Right hindlimb (tissue), 1 donor: ENCODE measurements at places on chromosomes 1 and 21.
A peak's percentile ranks its signal among the peaks of the same experiment; 100 is the strongest.

GRCh38 chr1:81797701-81798100, 3.0 kb upstream of the ADGRL2 start:
- no peak for DNase-seq

GRCh38 chr21:34996304-34997101, 52.6 kb downstream of the RUNX1 start:
- DNase-seq: no peak

DNA sequence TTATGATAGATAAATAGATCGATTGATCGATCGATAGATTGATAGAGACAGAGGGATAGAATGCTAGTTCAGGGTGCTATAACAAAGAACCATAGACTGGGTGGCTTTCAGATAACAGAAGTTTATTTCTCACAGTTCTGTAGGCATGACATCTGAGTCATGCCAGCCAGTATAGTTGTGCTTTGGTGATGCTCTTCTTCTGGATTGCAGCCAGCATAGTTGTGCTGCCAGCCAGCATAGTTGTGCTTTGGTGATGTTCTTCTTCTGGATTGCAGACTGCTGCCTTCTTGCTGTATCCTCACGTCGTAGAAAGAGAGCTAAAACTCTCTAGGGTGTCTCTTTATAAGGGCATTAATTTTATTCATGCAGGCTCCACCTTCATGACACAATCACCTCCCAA, 860.8 kb downstream of the BRINP3 start:
- peak; percentile 19 for DNase-seq

DNA sequence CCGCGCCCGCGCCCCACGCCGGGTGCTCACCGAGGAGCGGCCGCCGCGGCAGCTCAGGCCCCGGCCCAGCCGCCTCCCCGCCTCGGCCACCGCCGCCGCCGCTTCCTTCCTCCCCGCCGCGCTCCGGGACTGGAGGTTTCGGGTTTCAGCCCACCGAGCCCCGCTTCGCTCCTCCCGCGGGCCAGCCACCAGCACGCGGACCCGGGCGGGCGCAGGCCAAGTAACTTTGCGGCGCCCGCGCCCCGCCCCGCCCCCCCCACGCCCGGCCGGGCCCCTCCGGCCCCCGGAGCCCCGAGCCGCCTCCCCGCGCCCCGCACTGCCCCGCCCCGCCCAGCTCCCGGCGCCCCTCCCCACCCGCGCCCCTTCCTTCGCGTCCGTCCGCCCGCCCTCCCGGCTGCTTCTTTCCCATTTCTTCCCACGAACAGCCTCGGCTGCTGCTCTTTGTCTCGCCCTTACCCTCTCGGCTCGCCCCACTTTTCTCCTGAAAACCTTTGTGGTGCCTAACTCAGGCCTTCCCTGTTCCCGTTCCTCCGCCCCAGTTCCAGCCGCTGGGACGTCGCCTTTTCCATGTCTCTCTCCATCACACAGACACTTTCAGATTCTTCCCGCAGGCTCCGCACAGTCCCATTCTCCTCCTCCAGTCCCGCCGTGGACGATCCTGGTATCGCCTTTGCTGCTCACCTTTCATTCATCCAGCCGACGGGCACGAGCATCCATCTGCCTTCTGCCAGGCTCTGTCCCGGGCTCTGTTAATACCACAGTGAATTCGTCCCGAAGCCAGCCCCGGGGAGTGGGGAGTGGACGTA, at the start of gene GPR161:
Gene GPR161 (minus strand): TSS at position 222 of the 806 bp plus-strand sequence. CDS start 32,080 bp downstream, outside the sequence.
- DNase-seq: peak; percentile 82

DNA sequence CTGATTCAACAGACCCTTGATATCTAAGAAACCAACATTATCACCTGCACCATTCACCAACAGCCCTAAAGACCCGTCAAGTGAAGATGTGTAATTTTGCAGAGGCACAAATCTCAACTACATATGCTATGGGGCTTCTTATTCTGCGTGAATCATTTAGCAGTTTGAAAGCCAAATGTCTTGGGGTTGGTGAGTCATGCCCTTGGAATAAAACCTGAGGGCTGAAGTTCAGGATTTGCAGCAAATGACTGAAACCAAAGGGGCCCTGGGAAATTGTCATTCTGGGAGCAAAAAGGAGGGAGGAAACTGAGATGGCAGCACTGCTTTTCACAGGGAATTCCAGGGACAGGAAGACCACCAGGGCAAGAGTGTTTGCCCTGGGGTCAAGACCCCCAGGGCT, 79.2 kb upstream of the TNR start:
- no peak for DNase-seq

- DNase-seq: no peak
These were observed 20.9 kb upstream of the IPO9 start for GRCh38 chr1:201807958-201808632.

DNA sequence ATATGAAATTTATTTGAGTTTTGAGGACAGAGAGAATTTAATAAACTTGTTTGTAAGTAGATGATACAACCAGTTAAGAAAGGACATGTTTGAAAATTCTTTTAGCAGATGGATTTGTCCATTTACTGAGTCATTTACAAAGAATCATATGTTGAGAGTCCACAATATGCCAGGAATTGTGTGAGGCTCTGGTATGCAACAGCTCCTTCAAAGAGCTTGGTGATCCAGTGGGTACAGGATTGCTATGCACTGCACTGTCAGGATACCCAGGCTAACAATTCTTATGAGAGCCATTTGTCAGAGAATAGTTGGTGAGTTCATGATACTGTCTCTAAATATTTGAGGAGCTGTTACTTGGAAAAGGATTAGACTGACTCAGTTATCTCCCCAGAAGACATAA, 11.0 kb downstream of the DNM3 start:
- no peak for DNase-seq

DNA sequence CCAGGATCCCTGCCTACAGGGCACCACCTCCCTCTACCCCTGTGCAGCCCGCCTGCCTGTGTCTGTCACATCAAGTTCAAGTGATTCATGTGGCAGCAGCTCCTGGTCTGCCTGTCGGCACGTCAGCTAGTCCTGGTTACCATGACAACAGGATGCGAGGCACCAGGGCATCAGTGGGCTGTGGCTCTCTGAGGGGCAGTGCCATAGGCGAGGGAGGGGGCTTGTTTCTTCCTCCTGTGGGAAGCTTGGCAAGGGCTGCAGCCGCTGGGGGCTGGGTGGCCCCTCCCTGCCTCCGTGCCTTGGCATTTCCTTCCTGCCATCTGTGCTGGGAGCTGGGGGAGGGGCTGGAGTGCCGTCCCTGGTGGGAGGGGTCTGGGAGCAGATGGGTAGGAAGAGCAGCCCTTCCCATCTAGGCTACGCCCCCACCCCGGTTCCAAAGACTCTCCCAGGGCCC, 43.1 kb downstream of the FOXO6 start:
- peak; percentile 84 for DNase-seq

- no peak for DNase-seq
These were observed 55.6 kb upstream of the ABCD3 start for GRCh38 chr1:94362466-94363058.

- DNase-seq: peak; percentile 27
These were observed 67.2 kb upstream of the SCAF4 start for GRCh38 chr21:31798842-31799704.

DNA sequence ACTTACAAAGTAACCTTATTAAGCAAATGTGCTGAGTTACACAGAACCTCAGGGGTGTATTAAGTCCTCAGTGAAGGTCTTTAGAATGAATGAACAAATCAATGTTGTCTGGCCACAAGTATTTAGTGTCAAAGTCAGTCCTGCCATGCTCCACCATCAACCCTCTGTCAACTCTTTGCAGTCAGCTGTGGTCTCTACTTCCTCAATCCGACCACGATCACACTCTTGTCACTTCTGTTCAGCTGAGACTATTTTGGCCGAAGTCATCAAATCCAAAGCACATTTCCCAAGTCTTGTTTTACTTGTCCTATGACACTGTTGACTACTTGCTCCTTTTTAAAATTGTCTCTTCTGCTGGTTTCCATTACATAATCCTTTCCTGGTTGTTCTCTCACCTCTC, 173.5 kb downstream of the ST6GALNAC5 start:
- DNase-seq: no peak

- DNase-seq: peak; percentile 88
These were observed at the start of gene NAV1 for GRCh38 chr1:201538612-201539551. Gene NAV1, plus strand, starts transcription at chr1:201539127. Its CDS starts 83,758 bp downstream, at chr1:201622885.

DNA sequence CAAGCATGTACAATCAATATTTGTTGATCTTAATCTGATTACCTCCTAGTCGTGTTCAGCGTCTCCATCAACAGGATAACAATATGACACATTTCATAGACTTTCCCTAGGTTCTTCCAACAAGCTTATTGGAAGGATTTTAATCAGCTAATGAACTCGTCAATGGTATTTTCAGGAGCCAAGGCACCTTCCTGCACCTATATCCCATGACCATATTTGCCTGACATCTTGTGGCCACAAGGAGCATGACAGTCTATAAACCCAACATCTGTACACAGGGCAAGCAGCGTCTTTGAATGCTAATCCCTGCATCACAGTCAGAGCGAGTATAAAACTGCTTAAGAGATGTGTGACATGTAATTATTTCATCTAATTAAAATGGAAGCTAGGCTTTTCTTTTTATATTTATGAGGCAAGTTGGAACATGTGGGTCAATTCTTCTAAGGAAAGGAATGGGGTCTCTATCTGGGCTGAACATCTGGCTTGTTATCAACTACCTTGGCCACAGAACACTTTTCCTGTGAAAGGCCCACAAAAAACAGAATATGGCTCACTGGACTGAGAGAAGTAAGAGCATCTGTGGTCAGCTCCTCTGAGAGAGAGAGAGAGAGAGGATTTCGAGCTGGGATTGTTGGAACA, 388.8 kb downstream of the NTNG1 start:
- no peak for DNase-seq

DNA sequence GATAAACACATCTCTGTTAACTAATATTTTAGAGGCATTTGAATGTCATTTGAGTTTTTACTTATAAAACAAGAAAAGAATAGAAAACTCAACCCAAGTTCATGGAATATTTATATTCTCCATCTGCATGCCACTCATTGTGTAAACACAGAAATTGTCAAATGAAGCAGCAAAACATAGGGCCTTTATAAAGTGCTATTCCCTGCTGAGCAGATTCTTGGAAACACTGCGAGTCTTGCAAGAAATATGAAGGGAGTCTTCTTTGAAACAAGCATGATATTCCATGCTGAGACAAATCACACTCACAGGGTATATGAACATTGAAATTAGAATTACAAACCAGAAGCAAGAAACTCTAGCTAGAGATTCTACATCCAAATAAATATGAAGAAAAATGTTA, 655.8 kb downstream of the BRINP3 start:
- DNase-seq: no peak

- DNase-seq: peak; percentile 65
These were observed 38.2 kb upstream of the WASF2 start for GRCh38 chr1:27527890-27528817.

DNA sequence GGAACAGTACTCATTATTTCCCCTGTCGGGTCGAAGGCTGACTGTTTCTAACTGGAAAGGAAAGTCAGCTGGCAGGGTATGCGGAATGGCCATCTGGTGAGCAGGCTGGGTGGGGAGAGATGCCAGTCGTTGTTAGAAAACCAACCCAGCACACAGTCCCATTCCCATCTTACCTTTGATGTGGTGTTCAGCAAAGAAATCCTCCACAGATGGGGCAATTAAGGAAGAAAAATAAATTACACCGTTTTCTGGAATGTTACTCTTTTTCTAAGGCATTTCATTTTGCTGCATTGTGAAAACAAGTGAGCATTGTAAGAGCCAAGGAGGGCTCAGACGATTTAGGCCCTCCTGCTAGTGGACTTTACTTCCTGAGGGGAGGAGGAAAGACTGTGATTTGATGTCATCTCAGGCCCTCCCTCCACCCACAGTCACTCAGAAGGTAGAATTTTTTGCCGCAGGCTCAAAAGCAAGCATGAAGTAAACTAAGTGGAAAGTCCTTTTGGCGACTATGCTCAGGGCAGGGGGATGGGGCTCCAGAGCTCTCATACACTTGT, at the start of gene SLC16A4:
Gene SLC16A4 (minus strand): TSS at position 335 of the 554 bp plus-strand sequence. CDS start 1,703 bp downstream, outside the sequence.
- DNase-seq: peak; percentile 54

DNA sequence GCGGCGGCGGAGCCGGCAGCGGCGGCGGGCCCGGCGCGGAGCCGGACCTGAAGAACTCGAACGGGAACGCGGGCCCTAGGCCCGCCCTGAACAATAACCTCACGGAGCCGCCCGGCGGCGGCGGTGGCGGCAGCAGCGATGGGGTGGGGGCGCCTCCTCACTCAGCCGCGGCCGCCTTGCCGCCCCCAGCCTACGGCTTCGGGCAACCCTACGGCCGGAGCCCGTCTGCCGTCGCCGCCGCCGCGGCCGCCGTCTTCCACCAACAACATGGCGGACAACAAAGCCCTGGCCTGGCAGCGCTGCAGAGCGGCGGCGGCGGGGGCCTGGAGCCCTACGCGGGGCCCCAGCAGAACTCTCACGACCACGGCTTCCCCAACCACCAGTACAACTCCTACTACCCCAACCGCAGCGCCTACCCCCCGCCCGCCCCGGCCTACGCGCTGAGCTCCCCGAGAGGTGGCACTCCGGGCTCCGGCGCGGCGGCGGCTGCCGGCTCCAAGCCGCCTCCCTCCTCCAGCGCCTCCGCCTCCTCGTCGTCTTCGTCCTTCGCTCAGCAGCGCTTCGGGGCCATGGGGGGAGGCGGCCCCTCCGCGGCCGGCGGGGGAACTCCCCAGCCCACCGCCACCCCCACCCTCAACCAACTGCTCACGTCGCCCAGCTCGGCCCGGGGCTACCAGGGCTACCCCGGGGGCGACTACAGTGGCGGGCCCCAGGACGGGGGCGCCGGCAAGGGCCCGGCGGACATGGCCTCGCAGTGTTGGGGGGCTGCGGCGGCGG, 1.0 kb downstream of the ARID1A start:
- peak; percentile 46 for DNase-seq
